ENCODE measurements at places on chromosomes 5 and 9. TPM values are rescaled to one million over a fixed set of nuclear protein-coding genes. Genes with fewer than 3 reads are reported as not detected.

IGFBPL1 gene
- 2.6 TPM for total RNA-seq

DNA sequence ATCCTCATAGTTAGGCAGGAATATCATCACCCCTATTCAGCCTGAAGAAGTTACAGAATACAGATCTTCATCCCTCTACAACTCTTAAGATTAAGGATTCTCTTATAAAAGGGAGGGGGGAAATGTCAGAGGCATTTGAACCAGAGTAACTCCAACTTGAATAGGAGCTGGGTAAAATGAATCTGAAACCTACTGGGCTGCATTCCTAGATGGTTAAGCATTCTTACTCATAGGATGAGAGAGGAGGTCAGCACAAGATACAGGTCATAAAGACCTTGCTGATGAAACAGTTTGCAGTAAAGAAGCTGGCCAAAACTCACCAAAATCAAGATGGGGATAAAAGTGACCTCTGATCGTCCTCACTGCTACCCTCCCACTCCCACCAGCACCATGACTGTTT, 14.4 kb downstream of the FREM1 start:
- no peak for ATAC-seq

DNA sequence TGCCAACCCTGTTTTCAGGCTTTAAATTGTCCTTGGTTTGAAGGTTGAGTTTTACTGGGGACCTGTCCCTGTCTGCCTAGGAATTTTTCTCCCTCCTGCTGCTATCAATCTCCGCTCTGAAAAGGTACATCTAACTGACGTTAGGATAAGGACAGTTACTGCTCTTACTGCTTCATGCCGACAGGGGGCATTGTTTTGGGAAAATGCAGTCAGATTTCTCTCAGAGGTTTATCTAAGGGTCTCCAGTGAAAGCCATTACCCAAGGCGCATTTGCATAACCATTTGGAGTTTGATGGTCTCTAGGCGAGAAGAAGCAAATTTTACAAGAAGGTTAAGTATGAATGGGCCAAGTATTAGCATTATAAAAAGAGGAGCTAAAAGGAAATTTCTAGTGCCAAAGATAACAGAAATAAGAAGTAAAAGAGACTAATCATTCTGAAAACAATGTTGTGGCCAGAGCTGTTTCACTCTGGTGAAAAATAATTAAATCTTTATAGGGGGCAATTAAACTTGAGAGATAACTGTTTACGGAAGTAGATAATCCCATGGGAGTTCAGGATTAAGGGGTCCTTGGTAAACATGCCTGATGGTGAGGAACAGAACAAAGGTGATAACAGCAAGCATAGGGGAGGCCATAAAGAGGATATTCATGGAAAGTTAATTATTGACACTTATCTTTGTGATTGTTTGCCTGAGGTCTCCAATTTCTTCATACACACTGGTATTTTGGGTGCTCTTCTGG, 605.0 kb downstream of the MTRR start:
- no peak for ATAC-seq

- no peak for ATAC-seq
Measured at GRCh38 chr5:135724617-135725016, 109.8 kb upstream of the SLC25A48 start.

- no peak for ATAC-seq
Measured at GRCh38 chr9:35027860-35028259, 38.3 kb downstream of the DNAJB5 start.

DNA sequence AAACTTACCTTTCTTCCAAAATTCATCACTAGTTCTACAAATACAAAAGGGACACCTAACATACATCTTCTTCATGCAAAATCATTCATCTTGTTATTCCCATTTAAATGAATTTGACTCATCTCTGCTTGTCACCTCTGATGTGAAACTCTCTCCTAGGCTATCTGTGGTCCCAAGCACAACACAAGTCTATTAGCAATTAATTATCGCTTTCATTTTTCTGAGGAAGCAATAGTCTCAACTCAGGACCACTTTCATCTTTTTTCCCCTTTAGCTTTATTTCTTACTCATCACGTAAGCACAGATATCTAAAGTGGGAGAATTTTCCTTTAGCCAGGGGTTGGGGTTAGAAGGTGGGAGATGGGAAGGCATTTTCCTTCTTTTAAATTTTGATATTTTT, 131.9 kb downstream of the ST8SIA4 start:
- no peak for ATAC-seq

GRCh38 chr9:89358985-89359384, 40.7 kb downstream of the SECISBP2 start:
- no peak for ATAC-seq

DNA sequence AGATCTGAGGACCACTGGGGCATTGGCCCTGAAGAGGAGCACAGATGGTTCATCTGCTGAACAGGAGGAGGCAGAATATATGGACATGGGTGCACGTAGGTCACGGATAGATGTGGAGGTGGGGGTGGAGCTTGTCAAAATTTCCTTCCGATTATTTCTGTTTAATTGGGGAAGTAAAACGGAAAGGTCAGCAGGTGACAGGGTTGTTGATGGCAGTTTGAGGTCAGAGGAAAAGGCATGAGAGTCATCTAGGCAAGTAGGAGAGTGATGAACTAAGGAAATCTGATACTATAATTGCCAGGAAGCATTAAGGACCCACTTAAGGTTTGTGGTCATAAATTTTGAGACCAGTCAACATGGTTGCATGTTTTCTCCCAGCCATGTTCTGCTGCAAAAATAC, 8.4 kb upstream of the FAM81B start:
- ATAC-seq, result no peak

DNA sequence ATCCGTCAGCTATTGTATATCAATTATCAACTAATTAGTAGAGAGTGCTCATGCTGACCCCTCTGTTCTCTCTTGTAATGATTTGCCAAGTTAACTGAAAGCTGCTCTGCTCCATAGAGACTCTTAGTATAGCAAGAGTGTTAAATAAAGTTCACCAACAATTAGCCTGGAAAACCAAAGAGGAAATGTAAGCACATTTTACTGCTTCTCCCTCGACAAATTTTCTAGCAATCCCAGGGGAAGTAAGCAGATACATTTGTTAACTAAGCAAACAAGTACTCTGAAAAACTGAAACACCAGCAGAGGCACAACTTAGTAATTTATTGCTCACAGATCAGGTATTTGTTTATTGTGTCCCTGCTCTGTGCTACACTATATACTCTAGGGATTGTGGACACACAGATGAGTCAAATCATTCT, 162.2 kb downstream of the GLIS3 start:
- no peak for ATAC-seq

DNA sequence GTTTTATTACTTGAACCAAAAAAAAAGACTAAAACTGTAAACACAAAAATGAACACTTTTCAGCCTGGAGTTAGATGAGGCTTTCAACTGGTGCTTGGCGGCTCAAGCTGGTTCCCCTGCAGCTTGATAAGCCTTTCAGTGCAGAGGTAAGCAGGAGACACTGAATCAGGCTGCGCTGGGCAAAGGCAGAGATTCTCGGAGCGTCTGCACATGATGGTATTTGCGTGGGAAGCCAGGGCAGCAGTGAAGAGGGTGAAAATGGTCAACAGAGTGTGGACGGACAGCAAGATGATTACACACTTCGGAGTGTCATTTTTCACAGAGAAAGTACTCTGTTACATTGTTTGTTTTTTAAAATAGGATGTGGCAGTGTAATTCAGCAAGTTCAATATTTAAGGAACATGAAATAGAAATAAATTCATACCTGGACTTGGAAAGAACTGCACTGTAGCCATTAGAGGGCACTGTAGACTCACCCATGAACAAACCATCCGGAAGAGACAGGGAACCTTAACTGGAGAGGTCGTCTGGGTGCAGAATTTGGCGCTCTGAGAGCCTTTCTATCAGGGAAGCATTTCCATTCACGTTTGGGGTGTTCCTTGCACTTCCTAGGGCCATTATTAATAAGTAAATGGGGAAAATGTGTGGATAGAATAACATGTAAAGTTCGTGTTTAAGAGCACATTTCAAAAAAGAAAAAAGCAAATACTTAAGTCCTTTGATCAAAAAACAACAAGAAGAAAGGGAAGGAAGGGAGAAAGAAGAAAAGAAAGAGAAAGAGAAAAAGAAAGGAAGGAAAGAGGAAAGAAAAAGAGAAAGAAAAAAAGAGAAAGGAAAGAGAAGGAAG, 69.8 kb downstream of the ICE1 start:
- ATAC-seq, result no peak

All from gastroesophageal sphincter (tissue), 4 donors.